ENCODE measurements at places on chromosomes 12 and 14.

GRCh38 chr12:116317986-116318575 lies 40.6 kb upstream of the MED13L start:
- DNase-seq = no peak

DNA sequence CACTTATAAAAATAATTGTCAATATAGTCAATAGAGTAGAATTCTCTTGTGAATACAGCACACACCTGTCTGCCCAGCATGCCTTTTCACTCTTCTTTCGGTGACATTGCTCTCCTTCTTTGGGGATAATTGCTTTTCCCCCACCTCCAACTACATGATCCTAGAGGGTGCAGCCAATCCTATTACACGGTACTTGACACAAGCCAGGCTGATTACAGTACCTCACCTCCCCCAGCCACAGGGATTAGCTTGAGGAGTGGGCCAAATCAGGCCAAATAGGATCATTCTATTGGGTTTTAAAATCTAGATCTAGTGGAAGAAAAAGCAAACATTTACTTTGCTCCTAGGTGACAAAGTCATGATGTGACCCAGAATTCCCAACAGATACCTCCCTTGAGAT lies 16.8 kb upstream of the NFYB start:
- no peak for DNase-seq

GRCh38 chr12:114186241-114187002 lies 219.5 kb downstream of the TBX5 start:
- no peak for DNase-seq

GRCh38 chr12:46963191-46963590 lies 116.2 kb upstream of the PCED1B start:
- no peak for DNase-seq

DNA sequence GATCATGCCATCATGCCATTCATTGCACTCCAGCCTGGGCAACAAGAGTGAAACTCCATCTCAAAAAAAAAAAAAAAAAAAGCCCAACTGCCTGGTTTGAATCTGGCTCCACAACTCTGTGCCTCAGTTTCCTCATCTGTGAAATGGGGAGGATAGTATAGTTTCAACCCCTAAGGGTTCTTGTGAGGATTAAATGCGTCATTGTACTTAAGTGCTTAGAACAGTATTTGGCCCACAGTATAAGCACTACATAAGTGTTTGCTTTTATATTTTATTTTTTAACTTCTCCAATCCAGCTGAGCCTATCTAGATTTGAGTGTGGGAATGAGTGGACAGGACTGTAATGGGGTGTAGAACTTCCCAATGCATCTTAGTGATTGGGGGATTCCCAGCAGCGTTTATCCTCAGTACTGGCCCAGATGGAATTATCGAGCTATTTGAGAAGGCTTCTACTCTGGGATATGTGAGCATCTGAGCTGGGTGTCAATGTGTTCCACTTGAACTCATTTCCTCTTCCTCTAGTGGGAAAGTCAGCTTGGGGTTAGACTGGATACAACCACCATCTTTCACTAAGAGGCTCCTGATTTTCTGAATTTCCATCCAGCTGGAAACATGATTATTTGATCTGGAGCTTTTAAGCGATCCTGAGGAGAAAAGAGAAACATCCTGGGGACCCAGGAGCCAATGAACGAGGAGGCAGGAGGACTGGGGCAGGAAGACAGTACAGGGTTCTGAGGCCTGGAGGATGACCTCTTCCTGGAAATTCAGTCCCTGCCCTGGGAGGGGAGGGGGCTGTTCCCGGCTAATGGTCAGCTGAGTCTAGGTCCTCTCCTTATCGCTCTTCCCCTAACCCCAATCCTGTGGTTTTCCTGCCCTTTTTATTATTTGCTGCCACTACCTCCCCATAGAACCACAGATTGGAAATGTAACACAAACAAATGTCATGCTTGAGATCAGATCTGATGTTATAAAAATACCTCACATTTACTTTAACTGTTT lies 9.3 kb upstream of the ESPL1 start:
- no peak for DNase-seq

- no peak for DNase-seq
Observed at GRCh38 chr12:111864913-111865312, 22.9 kb downstream of the MAPKAPK5 start.

GRCh38 chr14:74324931-74325361 lies 22.2 kb upstream of the ABCD4 start:
- DNase-seq = peak; percentile 59

DNA sequence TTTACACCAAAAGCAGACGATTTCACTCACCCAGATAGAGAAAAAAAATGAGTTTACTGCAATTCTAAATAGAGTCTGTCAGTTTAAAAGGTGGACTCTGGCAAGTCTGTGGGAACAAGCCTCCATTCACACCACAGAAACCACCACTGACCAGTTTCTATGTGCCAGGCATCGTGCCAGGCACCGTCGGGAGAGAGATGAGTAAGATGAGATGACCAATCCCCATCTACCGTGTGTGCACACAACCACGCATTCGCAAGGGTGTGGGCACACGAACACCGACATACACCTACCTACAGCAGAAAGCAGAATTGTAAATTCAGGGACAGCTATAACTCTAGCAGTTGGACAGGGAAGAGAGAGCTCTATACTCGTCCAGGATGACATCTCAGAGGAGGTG lies 58.3 kb downstream of the PRIMA1 start:
- no peak for DNase-seq

DNA sequence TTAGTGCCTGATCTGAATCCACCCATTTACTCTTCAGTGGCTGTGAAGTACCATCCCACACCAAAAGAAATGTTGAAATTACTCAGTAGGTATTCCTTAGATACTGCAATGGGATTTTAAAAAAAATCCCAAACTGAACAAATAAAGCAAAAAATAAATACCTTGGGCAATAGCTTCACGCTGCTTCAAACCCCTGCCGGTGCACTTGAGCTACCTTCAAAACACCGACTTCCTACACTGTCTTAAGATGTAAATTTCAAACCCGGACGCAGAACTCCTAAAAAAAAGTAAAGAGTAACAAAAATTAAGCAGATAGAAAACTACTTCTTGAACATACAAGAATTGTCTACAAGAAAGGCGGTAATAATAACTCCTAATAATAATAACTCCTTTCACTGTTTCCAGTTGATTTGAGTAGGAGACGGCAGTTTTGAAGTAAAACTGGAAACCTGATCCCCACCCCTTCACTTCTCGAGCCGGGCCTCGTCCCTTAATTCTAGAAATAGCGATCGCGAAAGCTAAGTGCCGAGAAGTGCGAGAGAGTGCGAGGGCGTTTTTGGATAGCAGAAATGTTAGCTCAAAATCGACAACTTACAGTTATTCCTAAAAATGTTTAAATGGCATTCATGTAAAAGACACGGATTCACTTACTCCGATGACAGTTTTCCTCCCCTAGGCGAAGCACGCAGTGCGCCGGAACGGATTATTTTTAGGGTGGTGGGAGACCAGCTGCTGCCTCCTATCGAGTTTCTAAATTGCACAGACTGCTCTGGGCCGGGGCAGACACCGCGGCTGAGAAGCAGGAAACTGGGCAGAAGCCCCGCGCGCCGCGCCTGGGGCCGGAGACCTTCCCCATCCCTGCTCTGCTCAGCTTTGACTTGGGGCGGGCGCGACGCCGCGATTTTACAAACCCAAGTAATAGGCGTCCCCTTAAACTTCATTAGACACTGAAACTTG lies at the start of gene ABCC9:
ABCC9 (minus strand) TSS at position 878 of the 957 bp plus-strand sequence. CDS start 4,752 bp downstream, outside the sequence.
- no peak for DNase-seq

- DNase-seq = no peak
Observed at GRCh38 chr12:94427501-94428381, 31.9 kb downstream of the CEP83 start.

GRCh38 chr14:79165471-79166090 lies 995.4 kb downstream of the NRXN3 start:
- no peak for DNase-seq

DNA sequence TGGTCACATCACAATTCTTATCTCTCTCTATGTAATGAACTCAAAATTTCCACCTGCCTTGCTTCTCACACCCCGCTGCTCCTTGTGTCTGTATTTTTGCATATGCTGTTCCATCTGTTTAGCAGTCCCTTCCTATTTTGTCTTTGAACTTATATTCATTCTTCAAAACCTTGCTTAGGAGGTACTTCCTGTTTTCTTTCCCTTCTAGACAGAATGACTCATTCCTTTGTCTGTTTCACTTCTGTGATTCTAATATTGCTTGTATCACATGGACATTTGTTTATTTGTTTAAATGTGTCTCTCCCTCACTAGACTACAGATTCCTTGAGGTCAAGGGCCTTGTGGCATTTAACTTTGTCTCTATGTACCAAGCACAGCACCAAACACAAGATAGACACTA lies 424.2 kb downstream of the ETNK1 start:
- DNase-seq = no peak

GRCh38 chr14:43479596-43480195 lies 1027.4 kb downstream of the FSCB start:
- DNase-seq = no peak

DNA sequence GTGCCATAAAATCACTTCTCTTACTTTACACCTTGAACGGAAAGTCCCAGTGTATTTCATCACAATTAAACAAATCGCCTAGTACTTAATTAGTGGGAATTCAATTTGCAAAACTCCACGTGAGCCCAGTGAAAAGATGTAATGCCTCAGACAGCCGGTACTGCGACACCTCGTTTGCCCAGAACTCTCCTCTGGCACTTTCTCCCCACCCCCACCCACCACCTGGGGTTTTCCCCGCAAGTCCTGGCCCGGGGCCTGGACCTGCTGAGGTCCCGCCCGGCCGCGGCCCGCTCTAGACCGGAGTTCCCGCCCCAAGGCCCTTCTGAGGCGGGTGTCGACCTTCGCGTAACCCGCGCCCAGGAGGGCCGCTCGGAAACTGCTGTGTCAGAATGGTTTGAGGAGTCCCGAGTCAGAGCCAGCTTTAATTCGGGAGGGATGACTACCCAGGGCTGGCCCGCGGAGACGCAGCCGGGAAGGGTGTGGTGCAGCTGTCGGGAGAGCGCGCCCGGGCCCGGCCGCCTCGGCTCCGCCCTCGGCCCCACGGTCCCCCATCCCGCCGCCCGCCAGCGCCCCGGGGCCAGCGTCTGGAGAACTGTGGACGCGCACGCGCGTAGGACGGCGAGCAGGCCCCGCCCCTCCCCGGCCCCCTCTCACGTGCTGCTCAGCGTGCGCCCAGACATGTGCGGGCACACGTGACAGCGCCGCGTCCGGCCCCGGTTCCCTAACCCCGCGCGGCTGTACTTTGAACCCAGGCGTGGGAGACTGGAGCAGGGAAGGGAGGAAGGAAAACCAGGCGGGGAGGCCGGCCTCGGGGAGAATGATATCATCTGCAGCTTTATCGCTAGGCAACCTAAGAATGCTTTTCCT lies 10.8 kb downstream of the BHLHE41 start:
- DNase-seq = peak; percentile 77

DNA sequence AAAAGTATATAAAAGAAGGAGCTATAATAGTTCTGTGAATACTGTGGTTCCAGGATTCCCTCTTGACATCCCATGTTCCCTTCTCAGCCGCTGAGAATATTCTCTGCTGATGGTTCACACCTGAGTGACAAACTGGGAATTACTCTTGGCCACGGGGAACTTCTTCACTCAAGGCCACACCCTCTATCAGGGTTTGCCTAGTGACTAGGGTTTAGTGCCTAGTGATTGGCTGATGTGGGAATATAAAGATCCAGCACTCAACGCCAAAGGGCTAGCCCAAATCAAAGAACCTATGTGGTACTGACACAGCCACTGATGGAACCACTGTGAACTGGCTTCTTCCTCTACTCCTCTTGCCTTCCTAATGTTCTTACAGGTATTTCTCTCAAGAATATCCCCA lies 248.4 kb downstream of the ASCL1 start:
- no peak for DNase-seq

DNA sequence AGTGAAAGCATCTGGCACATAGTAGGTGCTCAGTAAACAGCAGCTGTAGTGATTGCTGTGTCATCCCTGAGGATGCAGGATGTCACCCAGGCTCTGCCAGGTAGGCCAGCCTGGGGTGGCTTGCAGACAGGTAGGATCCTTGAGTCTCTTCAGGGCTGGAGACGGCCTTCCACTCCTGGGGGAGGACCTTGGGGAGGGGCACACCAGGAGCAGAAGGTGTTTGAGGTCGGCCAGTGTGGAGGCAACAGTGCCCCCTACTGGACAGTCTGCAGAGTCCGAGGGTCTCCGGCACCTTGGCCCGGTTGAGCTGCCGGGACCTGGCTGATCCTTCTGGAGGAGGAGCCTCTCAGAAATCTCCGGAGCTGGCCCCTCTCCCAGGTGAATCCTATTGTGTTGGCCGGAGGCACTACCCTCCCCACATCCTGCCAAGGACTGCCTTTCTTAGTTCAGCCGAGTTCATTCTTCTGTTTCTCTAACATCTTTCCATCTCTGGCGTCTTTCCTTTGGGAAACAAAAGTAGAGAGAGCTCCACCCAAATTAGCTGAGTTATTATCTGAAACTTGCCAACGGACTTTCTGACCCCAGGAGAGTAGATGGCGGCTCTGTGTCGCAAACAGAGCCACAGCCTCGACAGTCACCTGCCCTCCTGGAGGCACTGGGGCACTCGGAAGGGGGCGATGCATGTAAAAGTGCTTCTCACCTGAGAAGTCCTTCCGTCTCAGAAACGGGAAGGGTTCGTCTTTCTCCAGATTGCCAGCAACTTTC lies 41.8 kb upstream of the CLMN start:
- DNase-seq = peak; percentile 33

DNA sequence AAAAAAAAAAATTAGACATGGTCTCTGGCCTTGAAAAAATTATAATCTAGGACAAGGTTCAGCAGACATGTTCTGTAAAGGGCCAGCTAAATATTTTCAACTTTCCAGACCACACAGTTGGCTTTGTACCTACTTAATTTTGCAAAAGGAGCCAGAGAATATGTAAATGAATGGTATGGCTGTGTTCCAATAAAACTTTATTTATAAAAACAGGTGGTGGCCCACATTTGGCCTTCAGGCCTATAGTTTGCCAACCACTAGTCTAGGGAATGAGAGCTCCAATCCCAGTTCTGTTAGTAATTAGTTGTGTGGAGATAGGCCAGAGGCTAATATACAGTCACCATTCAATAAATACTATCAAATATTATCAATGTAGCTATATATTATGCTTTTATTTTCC lies 29.3 kb upstream of the PWP1 start:
- DNase-seq = no peak

- DNase-seq = peak; percentile 71
Observed at GRCh38 chr14:105527826-105528585, 1.6 kb downstream of the TMEM121 start.

DNA sequence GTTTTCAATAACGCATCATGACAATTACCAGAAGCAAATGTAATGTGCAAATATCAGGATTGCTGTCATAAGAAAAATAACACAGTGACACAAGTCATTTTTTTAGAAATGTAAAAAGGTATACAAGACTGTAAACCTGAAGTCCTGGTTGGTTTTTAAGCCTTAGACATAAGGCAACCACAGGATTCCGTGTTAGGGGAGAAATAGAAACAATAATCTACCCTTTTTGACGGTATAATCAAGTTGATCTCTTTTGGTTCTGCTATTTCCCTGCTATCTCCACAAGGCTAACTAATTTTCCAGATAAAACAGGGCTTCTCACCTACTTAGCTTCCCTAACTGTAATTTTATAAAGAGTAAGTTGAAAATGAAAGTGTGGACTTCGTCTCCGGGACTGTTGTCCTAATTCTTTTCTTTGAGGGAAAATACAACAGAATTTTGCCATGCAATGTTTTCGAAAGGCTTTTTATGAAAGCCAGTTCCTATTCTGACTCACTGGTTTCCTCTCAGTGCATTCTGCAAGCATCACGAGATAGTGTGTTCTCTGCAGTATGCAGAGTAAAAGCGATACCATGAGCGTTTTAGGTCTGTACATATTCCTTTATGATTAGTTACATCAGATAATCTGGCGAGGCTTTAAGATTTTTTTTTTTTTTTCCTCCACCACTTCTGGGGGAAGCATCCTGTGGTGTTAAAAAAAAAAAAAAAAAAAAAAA lies 10.6 kb downstream of the MYO1H start:
- DNase-seq = peak; percentile 27

- no peak for DNase-seq
Observed at GRCh38 chr14:75927564-75928087, 54.2 kb downstream of the TGFB3 start.

All from hematopoietic multipotent progenitor cell (in vitro differentiated cells).